T-helper 22 cell (primary cell): ENCODE measurements at places on chromosomes 3 and 15.

- DNase-seq: no peak
Observed at GRCh38 chr3:89617706-89618105, 510.3 kb downstream of the EPHA3 start.

DNA sequence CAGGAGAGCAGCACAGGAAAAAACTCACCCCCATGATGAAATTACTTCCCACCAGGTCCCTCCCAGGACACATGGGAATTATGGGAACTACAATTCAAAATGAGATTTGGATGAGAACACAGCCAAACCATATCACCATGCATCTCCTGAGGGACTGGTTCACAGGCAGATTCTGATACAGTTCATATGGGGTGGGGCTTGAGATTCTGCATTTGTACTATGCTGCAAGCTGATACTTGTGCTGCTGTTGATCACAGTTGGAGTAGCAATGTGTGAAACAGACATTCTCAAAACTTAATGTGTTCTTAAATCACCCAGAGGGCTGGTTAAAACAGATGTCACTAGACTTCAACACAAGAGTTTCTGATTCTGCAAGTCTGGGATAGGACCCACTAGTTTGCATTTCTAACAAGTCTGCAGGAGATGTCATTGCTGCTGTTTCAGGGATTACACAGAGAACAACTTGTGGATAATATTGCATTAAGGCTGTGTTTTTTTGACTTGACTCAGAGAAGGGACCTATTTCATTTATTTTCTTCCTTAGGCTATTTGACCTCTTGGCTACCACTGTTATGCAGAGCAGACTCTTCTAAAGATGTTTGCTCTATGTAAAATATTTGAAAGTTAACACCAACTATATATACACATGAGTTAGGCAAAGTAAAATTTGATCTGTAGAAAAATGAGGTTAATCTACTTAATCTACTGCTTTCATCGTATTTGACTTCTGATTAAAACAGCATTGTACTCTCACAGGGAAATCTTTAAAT, 194.2 kb upstream of the CNTN3 start:
- DNase-seq: no peak

GRCh38 chr3:160006282-160007163, 17.9 kb downstream of the IL12A start:
- DNase-seq: no peak

- no peak for DNase-seq
Observed at GRCh38 chr3:55521738-55522421, 34.8 kb upstream of the WNT5A start.

GRCh38 chr3:170037463-170038433, at the start of gene GPR160:
Gene GPR160 (plus strand): TSS chr3:170037995. CDS start chr3:170083973, 45,978 bp downstream.
- DNase-seq: peak; percentile 57

GRCh38 chr15:36782681-36783080, 203.3 kb downstream of the CDIN1 start:
- no peak for DNase-seq
